NCI-H2171 treated with DMSO at 0.1 percent for 48 hours (cell line): ENCODE measurements at places on chromosomes 2 and 18.

DNA sequence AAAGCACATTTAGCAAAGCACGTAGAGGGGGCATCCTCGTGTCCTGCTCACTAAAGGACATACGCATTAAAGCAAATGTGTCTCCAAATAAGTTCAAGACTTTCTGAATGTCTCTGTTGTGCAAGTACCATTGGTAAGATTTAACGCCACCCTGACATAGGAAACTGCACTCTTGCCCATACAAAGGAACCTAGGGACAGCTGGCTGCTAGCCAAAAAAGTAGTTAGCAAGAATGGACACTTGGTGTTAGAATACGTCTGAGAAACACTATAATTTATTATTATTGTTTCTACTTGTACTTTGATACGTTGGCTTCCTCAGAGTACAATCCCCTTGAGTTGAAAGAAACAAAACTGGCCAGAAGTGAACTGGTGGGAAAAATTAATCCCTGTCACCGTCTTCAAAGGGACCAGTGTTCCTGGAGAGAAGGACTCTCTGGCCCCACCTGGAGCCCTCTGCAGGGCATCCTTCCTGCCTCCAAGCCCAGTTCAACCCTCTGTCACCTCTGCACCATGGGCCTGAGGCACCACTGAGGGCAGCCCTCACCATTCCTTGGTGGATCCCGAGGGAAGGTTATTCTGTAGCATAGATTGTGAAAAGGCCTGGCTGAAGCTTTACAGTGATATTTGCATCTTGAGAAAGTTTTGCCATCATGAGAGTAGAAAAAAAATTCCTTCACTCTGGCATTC lies 51.4 kb upstream of the APCDD1 start:
- no peak for DNase-seq

DNA sequence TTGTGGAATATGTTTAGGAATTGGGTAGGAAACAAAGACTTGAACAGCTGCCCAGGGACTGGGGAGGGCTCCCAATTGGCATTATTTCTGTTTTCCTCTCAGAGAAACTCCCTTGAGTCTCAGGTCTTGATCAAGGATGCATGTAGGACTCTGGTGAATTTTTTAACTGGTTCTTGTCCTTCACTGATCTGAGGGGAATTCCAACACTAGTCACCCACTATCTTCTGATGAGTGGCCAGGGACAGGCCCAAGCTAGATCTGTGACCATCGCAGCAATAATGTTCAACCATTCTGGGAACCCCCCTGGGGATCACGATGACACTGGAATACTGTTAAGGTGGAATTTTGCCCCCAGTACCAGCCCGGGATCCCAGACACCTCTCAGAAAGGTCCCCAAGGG lies 132.0 kb downstream of the SH3BP4 start:
- DNase-seq = no peak

DNA sequence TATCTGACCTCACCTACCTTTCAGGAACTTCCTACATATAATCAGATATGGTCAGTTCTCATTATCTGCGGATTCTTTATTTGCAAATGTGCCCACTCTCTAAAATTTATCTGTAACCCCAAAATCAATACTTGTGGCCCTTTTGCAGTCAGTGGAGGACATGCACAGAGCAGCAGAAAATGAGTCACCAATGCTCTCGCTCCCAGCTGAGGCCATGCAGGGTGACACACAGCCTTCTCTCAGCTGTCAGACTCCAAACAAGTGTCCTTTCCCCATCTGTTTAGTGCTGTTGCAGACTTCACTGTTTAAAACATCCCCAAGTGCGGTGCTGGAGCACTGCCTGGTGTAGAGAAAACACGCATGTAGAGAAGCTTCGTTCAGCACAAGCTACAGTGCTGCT lies 171.9 kb upstream of the SALL3 start:
- DNase-seq = no peak

DNA sequence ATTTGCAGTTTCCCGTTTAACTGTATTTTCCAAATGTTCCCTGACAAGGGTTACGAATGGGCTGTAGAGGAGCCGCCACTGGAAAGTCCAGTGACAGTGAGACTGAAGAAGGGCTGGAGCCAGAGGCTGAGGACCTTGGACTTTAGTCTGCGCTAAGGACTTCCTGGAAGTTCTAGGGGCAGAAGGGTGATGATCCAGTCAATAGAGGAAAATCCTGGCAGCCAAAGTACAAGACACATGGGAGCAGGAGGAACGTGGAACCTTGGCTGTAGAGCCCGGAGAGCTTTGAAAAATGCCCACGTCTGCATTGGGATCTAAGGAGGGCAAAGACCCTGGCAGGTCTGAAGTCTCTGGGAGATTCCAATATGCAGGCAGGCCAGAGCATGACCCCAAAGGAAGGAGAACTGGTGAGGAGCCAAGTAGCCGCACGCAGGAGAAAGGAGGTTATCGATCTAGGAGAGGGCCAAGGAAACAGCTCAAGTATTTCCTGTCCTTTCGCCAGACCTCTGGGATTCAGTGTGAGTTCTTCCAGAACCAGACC lies 28.5 kb downstream of the MBP start:
- no peak for DNase-seq

DNA sequence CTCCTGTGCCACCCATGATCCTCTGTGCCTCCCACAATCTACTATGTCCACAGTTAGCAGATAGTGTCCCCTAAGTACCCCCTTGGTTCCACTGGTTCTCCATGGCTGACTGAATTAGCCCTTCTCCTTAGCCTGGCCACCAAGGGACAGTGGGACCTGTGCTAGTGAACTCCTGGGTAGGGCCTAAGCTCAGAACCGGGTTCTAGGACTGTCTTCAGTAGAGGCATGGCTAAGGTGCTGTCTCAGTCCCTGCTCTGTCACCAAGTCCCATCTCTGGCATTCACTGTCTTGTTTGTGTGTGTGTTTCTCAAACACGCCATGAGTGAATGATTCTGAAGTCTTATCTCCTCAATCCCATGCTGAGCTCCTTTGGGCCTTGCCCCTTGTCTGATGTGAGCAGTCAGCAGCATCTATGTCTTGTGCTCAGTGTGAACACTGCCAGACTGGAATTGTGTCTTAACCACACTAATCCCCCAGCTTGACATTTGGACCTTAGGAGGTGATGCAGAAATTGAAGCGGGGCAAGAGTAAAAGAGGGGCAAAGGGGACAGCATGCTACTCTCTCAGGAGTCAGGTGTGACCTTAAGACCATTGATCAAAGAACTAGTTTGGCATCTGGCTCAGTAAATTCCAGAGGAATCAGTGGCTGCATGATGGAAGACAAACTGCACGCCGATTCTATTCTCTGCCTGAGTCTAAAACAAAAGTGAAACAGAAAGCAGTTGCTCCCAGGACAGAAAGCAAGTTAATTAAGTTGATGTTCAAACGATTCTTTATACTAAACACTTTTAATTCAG lies 190.5 kb downstream of the ALPK2 start:
- DNase-seq = no peak

GRCh38 chr2:189454009-189454408 lies 12.7 kb downstream of the WDR75 start:
- DNase-seq = no peak

GRCh38 chr18:50312296-50313030 lies 25.0 kb upstream of the CXXC1 start:
- DNase-seq = no peak

- DNase-seq = no peak
These were observed 14.5 kb downstream of the CAPN14 start for GRCh38 chr2:31202833-31203232.

GRCh38 chr2:8253781-8254180 lies 428.1 kb upstream of the ID2 start:
- DNase-seq = no peak

GRCh38 chr18:51255693-51256092 lies 58.2 kb upstream of the MEX3C start:
- no peak for DNase-seq

GRCh38 chr2:130808482-130809268 lies 28.0 kb upstream of the ARHGEF4 start:
- DNase-seq = peak; percentile 64

GRCh38 chr18:10928011-10928771 lies 221.2 kb downstream of the PIEZO2 start:
- no peak for DNase-seq

GRCh38 chr2:68196120-68196716 lies 38.5 kb downstream of the PNO1 start:
- DNase-seq = peak; percentile 49

DNA sequence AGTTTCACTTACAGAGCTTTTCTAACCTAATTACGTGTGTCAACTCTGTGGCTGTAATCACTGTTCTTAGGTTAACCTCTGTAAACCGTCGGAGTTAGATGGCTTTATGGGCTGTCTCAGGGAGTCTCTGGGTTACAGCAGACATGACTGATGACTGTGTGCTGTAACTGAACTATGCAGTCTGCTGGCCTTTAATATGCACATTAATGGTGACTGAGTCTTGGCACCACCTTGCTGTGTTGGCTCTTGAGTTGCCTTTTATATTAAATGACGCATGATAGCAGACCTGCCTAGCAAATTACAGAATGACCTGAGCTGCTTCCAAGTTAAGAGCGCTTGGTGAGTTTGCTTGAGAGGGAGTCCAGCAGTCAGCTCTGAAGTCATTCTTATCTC lies 90.1 kb downstream of the ACKR3 start:
- DNase-seq = peak; percentile 43

GRCh38 chr2:10517351-10518043 lies 69.4 kb upstream of the ODC1 start:
- no peak for DNase-seq

GRCh38 chr2:86249579-86250391 lies 50.5 kb downstream of the MRPL35 start:
- DNase-seq = peak; percentile 92

DNA sequence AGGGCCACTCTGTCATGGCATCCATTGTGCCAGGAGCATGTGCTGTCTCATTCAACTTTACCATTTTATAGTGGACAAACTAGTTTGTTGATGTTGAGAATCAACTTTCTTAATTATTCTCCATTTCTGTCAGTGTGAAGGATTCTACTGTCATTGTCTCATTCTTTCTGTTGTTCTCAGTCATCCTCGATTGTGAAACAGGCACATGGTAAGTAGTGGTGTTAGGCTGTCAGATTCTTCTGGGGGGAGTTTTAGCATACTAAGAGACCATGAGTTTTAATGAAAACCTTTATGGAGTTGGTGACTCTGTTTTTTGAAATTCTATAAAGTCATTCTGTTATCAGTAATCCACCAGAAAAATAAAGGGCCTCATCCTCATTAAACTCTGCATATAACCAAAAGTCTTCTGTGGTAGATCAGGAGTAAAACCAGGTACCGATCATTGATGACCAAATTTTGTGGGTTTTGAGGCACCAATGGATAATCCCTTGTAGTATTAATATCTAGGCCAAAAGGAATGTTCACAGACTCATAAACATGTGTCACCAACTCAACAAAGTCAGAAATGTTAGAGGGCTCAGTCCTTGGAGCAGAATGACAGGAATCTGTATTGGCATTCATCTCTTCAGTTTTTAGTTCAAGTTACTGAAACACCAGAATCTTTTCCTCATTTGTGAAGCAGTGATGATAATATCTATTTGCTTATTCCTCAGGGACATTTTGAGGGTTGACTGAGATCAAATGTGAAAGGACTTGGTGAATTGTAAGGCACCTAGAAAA lies 73.2 kb downstream of the CERS6 start:
- no peak for DNase-seq

- DNase-seq = no peak
These were observed 434.4 kb upstream of the RGPD4 start for GRCh38 chr2:107392241-107392704.

DNA sequence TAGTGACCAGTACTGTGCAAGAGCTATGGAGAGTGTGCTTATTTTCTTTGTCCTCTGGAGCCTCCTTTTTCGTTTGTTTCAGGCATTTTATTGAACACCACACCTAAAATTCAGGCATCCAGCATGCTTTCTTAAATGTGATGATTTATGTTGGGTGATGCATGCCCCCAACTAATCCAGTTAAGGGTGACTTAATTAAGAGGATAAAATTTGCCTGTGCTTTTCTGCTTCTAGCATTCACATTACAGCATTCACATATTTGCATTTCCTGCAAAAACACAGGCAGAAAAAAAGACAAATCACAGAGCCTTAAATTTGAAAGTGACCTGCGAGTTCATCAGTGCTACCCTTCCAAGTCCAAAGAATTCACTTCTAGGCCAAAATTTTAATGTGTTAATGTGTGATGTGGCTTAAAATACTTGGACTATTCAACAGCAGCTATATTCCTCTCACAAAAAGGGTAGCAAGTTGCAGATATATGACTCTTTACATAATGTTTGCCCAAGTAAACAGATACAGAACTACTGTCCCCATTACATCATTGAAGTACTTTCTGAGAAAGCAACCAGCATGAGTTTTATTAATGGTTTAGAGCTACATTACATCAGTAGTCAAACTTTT lies 286.5 kb downstream of the THSD7B start:
- no peak for DNase-seq

GRCh38 chr2:61722318-61722717 lies 131.5 kb downstream of the FAM161A start:
- DNase-seq = peak; percentile 9

- DNase-seq = no peak
These were observed 399.1 kb upstream of the ATP5MC3 start for GRCh38 chr2:175580652-175581051.

DNA sequence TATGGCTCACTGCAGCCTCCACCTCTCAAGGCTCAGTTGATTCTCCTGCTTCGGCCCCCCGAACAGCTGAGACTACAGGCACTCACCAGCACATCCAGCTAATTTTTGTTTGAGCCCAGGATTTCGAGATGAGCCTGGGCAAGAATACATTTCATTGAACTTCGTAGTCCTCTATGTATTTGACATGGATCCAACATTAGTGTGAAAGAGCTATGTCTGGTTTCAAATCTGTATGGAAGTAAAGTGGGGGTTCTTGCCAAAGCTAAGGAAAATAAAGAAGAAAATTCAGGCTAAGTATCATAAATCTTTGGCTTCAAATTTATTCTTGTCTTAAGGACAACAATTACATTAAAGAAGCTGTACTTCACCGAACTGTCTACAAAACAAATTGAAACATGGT lies 1291.7 kb upstream of the CRIM1 start:
- DNase-seq = no peak

DNA sequence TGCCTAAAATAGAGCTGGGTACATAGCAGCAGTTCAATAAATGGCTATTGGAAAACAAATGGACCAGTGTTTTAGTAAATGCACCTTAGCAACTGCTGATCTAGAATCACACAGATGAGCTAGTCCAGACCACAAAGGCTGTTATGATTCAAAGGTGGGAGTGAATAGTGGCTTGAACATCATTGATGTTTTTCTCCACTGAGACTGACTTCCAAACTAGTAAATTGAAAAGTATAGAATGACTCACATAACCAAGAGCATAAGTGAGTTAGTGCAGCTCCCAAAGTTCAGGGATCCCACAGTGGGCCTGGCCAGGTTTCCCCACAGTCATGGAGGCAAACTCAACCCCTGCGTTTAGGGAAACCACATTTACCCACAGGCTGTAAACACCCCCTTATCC lies 106.7 kb upstream of the YPEL5 start:
- no peak for DNase-seq

GRCh38 chr18:48123324-48123723 lies 192.9 kb upstream of the SMAD2 start:
- no peak for DNase-seq

GRCh38 chr2:125564471-125564870 lies 1091.5 kb upstream of the GYPC start:
- DNase-seq = peak; percentile 6

GRCh38 chr2:218397820-218398436 lies 1.7 kb upstream of the CTDSP1 start:
- DNase-seq = peak; percentile 54
